ENCODE measurements at places on chromosomes 7 and 10.

- no peak for DNase-seq
Observed at GRCh38 chr10:92274071-92274470, 16.8 kb downstream of the CPEB3 start.

DNA sequence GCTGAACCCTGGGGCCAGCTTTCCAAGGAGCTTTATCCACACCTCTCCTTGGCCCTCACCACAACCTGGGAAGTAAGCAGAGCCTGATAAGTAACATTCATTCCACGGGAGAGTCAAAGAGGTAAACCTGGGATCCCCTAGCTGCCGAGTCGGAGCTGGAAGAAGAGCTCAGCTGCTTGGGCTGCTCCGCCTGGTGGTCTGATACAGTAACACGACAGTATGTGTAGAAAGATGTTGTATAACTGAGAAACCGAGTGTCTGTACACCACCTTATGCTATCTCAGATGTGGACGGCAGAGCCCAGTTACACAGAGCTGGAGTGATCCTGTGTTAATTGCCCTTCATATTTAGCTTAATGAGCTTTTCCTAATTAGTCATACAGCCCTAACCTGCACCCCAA, 151.3 kb upstream of the KMT2E start:
- DNase-seq = no peak

- no peak for DNase-seq
Observed at GRCh38 chr10:75959209-75959608, 527.8 kb downstream of the LRMDA start.

DNA sequence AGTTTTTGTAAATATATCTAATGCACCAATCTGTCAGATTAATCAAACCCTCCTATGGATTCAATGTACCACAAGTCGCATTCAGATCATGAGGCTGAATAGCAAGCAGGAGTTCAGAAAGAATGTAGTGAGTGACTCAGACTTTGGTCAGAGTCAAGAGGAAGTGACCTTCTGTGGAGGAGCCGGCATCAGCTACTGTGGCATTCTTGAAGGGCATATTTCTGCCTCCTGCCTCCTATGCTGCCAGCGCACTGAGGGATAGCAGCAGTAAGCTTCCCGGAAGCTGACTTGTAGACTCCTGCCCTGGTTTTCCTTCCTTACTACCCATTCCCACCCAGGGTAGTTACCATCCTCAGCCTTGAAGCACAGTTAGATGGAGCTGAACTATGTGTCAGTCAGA, 867.5 kb downstream of the NRG3 start:
- DNase-seq = no peak

- no peak for DNase-seq
Observed at GRCh38 chr10:23058366-23058765, 37.0 kb upstream of the MSRB2 start.

All from stimulated activated CD8-positive, alpha-beta memory T cell treated with anti-CD3 and anti-CD28 coated beads, Interleukin-4, amount 100 ng/mL, for 24 hours (primary cell).